Hepatic stellate cell (primary cell): ENCODE measurements at places on chromosomes 5 and 9.

DNA sequence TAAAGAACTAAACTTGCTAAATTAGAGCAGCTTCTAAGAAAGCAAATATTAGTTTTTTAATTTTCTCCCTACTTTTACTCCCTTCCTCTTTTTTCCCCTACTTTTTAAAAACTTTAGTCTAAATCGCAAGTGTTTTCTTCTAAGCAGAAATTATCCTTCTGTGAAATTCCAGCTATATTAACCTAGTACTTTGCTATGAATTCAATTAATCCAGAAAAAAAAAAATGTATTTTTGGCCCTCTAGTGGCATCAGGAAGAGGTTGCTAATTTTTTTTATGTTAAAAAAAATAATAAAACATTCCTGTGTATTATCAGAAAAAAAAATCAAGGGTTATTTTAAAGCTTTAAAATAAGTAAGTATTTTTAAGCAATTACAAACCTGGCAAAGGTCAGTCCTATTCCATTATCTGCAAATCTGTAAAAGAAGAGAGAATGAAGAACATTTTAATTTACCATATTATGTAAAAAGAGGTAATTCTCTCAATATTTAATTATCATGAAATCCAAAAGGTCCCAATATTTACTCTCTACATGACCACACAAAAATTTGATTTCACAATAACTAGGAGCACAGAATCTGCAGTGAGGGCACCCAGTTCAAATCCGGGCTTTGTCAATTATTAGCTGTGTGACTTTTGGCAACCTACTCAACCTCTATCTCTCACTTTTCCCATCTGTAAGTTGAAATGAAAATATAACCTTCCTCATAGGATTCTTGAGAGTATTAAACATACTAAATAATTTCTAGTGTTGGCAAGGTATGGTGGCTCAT is 52.0 kb downstream of the CEMIP2 start:
- no peak for DNase-seq

- no peak for DNase-seq
Measured at GRCh38 chr5:118968406-118968911, 19.9 kb downstream of the DTWD2 start.

- no peak for DNase-seq
Measured at GRCh38 chr9:4111233-4112008, 188.4 kb downstream of the GLIS3 start.

- no peak for DNase-seq
Measured at GRCh38 chr9:2261421-2262103, 246.4 kb downstream of the SMARCA2 start.

DNA sequence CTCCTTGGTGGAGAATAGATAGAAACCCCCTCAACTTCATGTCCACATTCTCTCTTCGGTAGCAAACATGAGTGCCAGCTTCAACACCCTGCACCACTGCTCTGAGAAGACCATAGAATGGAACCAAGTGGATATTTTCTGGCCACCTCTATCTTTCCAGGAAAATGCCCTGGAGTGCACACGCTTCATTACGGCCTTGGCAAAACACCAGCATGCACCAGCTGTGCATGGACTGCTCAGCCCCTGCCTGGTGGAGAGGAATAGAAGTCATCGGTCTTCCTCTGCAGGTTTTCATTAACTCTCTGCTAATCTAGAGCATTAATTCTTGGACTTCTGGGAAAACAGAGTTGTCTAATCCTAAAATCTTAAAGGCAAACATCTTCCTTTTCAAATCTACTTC is 211.6 kb upstream of the TMEM161B start:
- no peak for DNase-seq

GRCh38 chr5:150159741-150160179 is 4.1 kb upstream of the PDGFRB start:
- peak; percentile 94 for DNase-seq

- no peak for DNase-seq
Measured at GRCh38 chr5:169164481-169164925, 136.4 kb downstream of the SLIT3 start.

DNA sequence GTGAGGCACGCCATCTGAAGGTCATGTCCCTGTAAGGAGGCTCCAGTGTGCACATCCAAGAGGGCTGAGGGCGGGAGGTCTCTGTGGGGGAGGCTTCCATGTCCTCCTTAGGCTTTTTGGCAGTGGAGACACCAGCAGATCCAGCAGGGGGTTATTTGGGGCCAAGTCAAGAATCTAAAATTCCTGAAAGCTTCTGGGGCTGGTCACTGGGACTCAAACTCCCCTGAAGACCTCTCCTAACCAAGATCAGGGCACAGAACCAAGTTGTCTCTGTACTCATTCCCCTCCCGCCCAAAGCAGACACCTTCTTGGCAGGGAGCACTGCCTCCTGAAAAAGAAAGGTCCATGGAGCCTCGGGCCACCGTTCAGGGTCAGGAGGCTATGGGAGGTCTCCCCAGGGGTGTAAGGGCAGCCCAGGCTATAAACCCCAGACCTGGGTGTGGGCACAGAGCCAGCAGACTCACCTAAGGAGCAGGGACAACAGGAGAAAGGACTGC is 127.4 kb upstream of the ADRA1B start:
- DNase-seq: no peak

DNA sequence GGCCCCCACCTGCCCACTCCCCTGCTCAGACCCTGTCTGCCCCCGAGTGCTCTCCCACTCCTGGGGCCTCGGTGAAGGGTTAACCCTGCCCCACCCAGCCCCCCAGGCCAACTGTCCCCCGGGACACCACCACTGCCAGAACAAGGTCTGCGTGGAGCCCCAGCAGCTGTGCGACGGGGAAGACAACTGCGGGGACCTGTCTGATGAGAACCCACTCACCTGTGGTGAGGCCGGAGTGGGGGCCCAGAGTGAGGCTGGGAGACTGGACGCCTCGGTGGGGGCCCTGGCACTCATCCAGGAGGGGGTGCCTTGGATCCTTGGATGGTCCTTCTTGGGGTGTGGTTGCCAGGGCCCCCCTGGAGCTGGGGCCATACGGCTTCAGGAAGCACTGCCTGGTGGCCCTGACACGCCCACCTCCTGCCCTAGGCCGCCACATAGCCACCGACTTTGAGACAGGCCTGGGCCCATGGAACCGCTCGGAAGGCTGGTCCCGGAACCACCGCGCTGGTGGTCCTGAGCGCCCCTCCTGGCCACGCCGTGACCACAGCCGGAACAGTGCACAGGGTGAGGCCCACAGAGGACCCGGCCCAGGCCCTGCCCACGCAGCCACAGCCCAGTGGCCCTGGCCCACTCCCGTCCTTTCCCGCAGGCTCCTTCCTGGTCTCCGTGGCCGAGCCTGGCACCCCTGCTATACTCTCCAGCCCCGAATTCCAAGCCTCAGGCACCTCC is 2.1 kb downstream of the MAMDC4 start:
- no peak for DNase-seq

GRCh38 chr5:54440456-54440893 is 15.0 kb upstream of the HSPB3 start:
- no peak for DNase-seq

- DNase-seq: no peak
Measured at GRCh38 chr5:139513852-139514485, 31.4 kb upstream of the STING1 start.

GRCh38 chr5:78203815-78204214 is 90.7 kb downstream of the AP3B1 start:
- DNase-seq: no peak

GRCh38 chr9:126775926-126776325 is 28.9 kb upstream of the ZBTB43 start:
- no peak for DNase-seq

- DNase-seq: peak; percentile 12
Measured at GRCh38 chr9:92064711-92065110, 50.5 kb downstream of the SPTLC1 start.

- no peak for DNase-seq
Measured at GRCh38 chr9:34206561-34206960, 27.7 kb downstream of the UBAP1 start.

GRCh38 chr5:1554410-1554967 is 30.7 kb upstream of the LPCAT1 start:
- DNase-seq: no peak

- no peak for DNase-seq
Measured at GRCh38 chr9:36864491-36865410, 169.3 kb downstream of the PAX5 start.

- DNase-seq: no peak
Measured at GRCh38 chr5:36653044-36653705, 46.8 kb downstream of the SLC1A3 start.

DNA sequence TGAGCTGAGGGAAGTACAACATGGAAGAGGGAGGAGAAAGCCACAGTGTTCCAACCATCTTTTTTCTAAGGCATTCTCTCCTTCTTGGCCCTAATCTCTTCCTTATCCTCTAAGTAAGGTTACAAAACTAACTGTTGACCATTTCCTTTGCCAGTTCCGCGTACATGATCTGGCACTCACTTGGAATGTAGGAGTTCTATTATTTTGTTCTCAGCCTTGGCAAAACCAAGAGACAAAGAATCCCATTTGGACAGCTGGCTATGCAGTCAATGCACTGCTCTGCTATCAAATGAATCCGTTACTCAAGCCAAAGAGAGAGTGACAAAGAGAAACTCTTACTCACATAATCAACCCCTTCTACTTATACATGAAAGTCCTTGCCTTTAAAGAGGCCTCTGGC is 410.3 kb downstream of the DTWD2 start:
- no peak for DNase-seq

GRCh38 chr5:67355120-67355713 is 158.6 kb upstream of the CD180 start:
- DNase-seq: no peak

DNA sequence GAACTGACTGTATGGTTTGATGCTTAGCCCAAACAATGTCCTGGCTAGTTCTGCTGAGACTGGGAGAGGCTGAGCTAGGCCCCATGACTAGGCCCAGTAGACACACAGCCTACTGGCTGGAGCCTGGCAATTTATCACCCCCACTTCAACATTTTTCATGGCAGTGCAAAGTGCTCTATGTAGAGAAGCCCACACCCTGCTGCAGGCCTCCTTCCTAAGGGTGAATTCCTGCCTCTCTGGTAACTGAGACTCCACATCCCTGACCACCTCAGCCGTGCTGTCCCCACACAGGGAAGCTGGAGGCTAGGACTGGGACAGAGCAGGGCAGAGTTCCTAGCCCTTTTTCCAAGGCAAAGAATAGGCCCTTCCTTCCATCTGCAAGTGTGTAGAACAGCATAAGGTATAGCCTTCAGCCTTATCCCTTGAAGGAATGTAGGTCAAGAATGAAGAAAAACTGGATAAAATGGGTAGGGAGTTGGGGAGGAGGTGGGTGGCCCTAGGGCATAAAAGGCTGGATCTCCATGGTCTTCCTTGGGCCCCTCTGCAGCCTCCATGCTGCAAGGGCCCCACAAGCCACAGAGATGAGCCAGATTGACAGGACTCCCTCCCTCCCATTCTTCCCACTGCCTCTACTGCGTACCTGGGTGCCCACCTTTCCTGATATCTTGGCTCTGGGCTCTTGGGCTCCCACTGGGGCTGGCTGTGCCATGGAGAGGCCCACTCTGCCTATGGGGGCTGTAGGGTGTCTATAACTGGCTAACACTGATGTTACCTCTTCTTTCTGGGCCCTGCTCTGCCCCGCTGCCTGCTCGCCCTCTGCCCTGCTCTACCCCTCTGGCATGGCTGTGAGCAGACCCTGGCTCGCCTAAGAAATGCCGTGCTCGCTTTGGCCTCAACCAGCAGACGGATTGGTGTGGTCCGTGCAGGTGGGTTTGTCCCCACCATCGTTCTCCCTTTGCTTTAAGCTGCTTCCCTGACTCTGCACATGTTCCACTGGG is 29.8 kb downstream of the TCF7 start:
- DNase-seq: no peak

DNA sequence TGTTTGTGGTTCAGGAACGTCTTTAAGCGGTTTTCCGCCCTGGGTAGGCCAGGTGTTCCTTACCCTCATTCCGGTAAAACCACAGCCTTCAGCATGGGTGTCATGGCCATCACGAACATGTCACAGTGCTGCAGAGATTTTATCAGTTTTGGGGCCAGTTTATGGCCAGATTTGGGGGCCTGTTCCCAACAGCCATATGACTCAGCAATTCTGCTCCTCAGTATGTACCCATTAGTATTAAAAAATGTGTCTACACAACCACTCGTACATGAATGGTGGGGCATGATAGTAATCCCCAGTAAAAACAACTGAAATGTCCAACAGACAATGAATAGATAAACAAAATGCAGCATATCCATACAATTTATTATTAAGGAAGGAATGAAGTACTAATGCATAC is 51.9 kb upstream of the TTC23L start:
- no peak for DNase-seq

DNA sequence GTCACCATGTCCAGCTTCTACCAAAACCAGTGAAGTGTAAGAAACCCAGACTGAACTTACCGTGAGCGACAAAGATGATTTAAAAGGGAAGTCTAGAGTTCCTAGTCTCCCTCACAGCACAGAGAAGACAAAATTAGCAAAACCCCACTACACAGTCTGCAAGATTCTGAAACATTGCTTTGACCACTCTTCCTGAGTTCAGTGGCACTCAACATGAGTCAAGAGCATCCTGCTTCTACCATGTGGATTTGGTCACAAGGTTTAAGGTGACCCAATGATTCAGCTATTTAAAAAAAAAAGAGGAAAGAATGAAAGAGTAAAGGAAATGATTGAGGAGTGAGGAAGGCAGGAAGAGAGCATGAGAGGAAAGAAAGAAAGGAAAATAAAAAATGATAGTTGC is 19.8 kb downstream of the IL7R start:
- no peak for DNase-seq

DNA sequence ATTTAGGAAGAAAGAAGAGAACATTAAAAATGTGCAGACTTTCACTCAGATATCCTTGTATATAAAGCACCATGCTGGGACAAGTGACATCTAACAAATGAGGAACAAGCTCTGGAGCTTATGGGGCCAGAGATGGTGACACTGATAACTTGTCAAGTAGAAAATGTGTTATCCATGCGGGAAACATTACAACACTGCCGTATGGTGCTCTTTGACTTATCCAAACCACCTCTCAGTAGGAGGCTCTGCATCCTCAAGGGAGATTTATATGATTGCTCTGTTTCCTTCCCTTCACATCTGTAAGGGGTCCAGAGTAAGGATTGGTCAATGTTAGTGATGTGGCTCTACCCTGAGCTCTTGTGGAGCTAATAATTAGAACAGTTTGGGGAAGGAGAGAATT is 23.5 kb downstream of the KCTD16 start:
- no peak for DNase-seq

GRCh38 chr5:89303033-89303480 is 420.1 kb upstream of the MEF2C start:
- DNase-seq: no peak

DNA sequence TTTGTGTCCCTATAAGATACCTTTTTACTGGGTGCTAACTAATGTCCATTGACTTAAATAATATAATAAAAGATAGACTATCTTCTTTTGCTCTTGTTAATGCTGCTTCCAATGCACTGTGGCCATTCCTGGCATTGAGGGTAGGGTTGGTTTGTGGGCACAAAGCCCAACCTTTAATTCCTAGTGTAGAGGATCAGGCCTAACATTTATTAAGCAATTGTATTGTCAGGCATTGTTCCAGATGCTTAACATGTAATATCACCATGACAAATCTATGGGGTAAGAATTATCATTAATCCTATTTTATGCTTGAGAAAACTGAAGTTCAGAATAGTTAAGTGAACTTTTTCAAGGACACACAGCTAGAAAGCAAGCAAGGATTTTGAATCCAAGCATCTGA is 60.4 kb upstream of the GPBP1 start:
- DNase-seq: no peak
